ENCODE measurements at places on chromosomes 12 and 14.

DNA sequence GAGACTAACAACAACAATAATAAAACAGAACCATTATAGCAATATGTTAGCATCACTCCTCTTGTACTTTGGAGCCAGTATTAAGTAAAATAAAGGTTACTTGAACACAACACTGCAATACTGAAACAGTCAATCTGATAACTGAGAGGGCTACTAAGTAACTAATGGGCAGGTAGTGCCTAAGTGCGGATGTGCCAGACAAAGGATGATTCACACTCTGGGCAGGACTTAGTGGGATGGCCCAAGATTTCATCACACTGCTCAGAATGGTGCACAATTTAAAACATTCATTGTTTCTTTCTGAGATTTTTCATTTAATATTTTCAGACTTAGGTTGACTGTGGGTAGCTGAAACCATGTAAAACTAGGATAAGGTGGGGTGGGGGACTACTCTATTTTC is 131.9 kb upstream of the CAND1 start:
- DNase-seq = no peak

DNA sequence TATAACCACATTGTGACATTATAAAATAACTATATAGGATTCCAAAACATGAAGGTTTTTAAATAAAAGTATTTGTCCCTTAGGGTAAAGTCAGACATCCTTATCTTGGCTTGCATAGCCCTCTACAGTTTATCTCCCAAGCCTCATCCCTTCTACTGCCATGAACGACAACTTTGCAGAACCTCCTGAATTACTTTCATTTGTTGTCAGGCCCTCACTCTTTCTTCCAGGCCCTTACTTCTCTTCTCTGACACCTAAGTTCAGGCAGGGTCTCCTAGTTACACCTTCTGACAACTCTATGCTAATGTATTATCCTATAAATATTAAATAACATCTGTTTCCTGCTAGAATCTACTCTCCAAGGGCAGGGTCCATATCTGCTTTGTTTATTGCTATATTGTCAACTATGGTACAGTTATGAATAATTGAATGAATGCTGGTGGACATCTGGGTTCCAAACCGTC is 115.7 kb upstream of the MDM1 start:
- no peak for DNase-seq

DNA sequence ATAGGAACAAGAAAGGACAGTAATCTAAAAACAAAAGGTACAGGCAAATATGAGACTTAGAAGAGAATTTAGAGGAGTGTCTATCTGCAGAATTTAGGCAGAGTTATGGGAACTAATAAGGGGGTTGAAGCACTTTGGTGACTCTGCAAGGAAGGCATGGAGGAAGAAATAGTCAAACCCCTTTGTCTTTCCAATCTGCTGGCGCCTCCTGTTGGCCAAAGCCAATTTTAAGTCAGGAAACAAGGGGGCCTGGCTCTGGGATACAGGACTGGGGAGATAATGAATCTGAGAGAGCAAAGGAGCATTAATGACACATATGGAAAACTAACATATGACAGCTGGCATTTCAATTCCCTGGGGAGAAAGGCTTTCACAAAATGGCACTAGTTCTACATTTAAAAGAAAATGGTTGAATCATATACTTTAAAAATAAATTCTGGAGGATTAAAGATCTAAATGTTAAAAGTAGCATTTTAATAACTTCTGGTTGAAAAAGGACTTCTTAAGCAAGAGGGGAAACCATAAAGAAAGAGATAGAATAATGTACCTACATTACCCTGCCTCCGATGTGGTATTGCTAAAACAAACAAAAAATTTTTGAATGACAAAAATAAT is 48.5 kb upstream of the CSRP2 start:
- DNase-seq = no peak

GRCh38 chr14:37048666-37049071 is 123.7 kb downstream of the SLC25A21 start:
- no peak for DNase-seq

- no peak for DNase-seq
Observed at GRCh38 chr12:42701084-42701483, 111.5 kb upstream of the PRICKLE1 start.

- DNase-seq = no peak
Observed at GRCh38 chr12:54012631-54013409, 4.0 kb downstream of the HOXC8 start.

- no peak for DNase-seq
Observed at GRCh38 chr12:86249851-86250250, 6.3 kb downstream of the MGAT4C start.

DNA sequence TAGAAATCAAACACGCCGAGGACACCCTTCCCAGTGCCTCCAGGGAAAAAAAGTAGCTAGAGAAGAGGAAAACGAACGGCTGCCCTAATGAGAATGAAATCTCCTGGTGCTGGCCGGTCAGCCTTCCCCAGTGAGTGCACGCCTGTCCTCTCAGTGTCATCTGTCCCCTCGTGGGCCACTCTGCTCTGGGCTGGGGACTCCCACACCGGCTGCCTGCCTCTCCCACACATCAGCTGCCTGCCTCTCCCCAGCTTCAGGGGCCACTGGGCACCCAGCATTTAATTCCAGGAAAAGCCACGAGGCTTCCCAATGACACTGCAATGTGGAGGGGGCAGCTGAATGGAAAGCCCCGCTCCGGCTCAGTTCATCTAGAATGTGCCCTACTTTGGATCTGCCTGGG is 59.0 kb downstream of the CCDC85C start:
- DNase-seq = no peak

DNA sequence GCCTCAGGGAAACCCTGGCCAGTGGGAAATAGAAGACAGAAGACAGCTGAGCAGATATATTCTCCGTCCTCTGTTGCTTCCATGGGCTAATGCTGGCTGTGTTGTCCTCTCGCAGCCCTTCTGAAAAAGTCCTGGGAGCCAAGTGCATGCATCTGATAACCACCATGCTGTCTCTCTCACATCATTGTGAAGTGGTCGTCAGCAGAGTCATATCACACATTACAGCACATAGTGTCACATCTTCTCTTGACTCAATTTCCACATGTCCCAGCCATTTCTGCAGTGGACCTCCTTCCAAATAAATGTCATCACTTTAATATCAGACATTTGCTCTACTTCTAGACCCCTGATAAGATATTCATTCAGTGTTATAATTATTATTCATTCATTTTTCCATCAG is 3.8 kb downstream of the TAS2R20 start:
- DNase-seq = no peak

GRCh38 chr14:52048641-52049204 is 20.1 kb downstream of the NID2 start:
- DNase-seq = no peak

DNA sequence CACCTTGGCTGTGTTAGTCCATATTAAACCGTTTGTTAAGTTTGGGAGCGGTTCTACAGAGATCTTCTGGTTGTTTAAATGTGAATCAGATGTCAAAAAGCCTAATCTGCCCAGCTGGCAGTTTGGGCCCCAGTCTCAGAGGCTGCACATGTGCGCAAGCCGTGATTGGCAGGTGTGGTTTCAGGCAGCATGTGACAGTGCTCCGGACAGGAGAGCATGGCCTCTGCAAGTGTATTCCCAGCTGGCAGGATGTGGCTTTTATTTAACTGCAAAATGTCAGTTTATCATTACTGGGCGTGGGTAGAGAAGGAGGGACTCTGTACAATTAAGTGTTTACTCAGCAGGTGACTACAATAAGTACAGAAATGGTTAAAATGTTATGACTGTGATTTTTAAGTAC is 77.5 kb downstream of the PELI2 start:
- peak; percentile 13 for DNase-seq

GRCh38 chr14:69879175-69880043 is at the start of gene SMOC1:
SMOC1 (plus strand) TSS chr14:69879416; CDS start chr14:69879679, 263 bp downstream.
- DNase-seq = no peak

DNA sequence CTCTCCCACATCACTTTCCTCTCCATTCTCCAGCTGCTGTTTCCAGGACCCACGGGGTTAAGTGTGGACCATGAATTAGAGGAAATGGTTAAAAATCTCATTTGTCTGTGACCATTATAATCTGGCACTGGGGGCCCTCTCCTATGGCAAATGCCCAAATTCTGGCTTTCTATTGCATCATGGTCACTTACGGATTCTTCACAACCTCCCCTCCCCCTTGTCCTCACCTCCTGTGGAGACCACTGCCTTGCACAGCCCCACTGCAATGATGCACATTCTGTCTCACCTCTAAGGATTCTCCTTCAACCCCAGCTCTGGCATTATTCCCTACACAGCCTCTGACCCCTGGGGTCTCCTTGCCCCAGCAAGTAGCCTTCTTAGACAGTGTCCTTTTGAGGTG is 18.9 kb downstream of the BCAT1 start:
- DNase-seq = no peak

GRCh38 chr12:109475993-109476806 is 900 bp downstream of the KCTD10 start:
- no peak for DNase-seq

GRCh38 chr14:52011523-52011922 is 22.2 kb downstream of the RTRAF start:
- DNase-seq = no peak

- DNase-seq = no peak
Observed at GRCh38 chr12:5487948-5488625, 56.2 kb downstream of the NTF3 start.

DNA sequence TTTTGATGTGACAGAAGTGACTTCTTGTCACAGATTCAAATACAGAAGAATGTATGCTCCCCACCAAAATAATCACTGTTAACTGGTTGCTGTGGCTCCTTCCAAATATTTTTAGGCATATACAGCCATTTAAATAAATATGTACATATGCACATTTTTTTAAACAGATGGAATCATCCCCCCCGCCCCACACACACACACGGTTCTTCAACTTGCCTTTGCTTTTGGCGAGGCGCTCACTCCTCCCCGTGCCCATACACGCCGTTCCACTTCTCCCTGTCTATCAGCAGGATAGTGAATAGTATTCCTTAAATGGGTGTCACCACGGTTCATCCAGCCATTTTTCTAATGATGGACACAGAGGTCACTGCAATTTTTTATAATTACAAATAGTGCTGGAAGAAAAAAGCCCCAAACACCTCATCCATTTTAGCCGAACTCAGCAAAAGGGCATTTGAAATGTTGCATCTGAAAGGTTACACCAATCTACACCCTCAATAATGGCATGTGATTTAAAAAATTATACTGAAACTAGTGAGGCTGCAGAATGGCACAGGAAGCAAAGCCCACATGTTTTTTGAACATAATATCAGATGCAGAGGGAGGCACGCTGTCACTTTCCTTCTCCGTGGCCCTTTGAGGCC is 39.2 kb upstream of the MEG3 start:
- no peak for DNase-seq

Data from CD4-positive, alpha-beta T cell treated with Interleukin-17A for 1 hour (primary cell).